ENCODE measurements at places on chromosomes 16 and 17. TPM values are rescaled to one million over a fixed set of nuclear protein-coding genes. Genes with fewer than 3 reads are reported as not detected.

Gene CRHR1
- total RNA-seq, result 0.52 TPM

Gene KCNH6
- total RNA-seq, result not detected

- DNase-seq, result no peak
Measured at GRCh38 chr17:76200354-76200753, 39.9 kb downstream of the RNF157 start.

DNA sequence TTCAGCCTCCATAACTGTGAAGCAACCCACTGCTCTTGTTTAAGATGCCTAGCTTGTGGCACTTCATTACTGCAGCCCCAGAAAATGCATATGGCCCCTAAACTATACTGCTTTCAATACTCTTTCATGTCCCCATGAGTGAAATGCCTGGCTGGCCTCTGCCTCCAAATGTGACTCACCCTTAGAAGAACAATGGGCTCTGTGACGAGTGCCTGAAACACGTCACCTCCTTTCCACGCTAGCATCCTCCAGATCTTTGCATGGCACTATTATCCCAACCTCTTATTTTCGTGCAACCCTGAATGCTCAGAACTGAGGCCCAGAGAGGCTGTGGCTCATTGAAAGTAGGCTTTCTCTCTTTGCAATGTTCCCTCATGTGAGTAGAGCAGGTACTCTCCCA, 233.1 kb downstream of the CBLN1 start:
- peak; percentile 89 for DNase-seq

DNA sequence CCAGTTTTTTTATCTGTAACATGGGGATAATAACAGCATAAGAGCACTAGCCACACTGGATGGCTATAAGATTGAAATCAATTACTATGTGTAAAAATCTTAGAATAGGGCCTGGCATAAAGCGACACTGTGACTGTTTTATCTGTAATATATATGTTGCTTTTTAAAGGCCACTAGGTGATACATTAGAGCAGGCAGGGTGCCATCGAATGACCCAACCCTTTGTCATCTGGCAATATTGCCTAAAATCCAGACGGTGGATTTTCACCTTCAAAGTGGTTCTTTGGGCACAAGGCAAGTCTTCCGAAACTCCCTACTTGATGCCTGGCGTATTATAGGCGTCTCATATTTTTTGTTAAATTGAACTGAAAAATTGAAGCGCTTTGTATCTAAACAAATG, 69.1 kb downstream of the PRKCA start:
- DNase-seq, result no peak

Gene TBC1D3C
- not detected for total RNA-seq

Gene ADAD2
- total RNA-seq, result 0.42 TPM

Gene SGCA
- 72.7 TPM for total RNA-seq

DNA sequence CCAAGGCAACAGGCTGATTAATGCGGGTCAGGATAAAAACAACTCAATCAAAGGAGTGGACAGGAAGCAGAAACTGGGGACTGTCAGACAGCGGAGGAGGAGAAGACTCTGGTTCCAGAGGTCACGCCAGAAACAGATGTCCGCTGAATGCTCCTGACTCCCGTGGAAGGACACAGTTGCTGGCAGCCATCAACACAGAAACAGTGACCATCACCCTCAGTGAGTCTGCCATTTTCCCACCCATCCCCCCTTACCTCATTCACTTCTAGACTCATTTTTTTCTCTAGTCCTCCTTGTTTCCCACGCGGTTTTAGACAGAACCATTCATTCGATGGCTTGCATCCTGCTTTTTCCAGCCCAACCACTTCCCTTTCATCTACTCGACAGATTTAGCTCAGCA, 40.9 kb downstream of the DHRS7C start:
- DNase-seq, result no peak

GRCh38 chr17:57665128-57665527, 80.0 kb downstream of the CCDC182 start:
- DNase-seq, result no peak

Gene MAP1LC3B
- 70.6 TPM for total RNA-seq

Gene BICDL2
- total RNA-seq, result 0.19 TPM

DNA sequence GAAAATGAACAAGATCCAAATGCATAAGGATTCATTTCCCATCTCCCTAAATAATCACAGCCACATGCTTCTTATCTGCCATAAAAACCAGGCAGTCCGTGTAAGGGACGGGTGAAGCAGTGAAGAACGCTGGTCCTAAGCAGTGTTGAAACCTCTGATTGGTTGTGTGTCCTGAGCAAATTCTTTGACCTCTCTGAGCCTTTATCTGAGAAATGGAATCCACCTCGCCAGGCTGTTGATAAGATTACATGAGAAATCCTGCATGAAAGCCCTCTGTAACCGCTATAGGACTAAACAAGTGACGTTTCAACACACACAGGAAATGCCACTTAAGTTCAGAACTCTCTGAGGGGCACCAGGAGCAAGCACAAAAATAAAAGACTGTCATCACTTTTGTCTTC, 26.8 kb downstream of the GAS7 start:
- no peak for DNase-seq
